ENCODE measurements at places on chromosomes 12 and 14.

GRCh38 chr12:1827826-1828805 lies 7.8 kb downstream of the LRTM2 start:
- DNase-seq, result no peak

- peak; percentile 12 for DNase-seq
Measured at GRCh38 chr14:63881926-63882325, 29.1 kb downstream of the SYNE2 start.

DNA sequence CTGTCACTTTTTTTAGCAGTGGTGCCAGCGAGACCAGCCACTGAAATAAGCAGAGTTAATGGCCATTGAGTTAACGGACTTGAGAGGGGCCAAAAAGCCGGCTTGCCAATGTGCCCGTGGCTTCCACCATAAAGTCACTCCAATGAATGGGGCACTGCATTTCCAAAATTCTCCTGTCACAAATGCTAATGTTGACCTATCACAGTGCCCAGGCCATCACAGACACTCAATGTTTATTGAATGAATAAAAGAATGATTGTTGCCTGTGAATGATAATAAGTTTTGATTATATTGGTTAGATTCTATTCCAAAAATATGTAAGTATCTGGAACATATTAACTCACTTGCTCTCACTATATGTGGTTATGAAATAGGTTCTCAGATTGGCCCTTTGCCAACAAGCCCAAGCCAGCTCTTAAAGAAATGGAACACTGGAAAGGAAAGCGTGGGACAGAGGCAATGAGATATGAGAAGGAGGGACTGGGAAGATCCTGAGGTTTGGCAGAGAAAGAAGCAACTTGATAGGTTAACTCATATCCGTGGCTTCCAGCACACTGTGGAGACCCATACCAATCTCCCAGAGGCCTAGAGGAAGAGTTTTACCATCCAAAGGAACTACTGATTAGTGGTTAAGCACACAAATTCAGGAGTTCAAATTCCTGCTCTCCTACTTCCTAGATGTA lies 108.7 kb downstream of the BTG1 start:
- DNase-seq, result no peak

DNA sequence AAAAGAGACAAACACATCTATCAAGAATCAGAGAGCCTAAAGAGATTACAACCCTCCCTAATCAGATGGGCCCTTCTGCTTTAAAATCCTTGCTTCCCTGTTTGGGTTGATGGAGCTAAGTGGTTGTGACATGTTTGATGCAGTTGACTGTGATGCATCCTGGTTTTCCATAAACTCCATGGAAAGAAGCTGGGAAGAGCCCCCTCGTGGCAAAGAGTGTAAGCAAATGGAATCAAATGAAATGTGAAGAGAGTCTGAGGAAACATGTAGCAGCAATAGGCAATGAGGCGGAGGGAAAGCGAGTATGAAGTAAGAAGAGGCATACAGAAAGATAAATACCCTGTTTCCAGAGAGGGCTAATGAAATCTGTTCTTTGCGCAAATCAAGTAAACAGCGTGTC lies 70.4 kb upstream of the SLCO1C1 start:
- no peak for DNase-seq

GRCh38 chr12:27802511-27802910 lies 22.5 kb upstream of the MANSC4 start:
- no peak for DNase-seq

DNA sequence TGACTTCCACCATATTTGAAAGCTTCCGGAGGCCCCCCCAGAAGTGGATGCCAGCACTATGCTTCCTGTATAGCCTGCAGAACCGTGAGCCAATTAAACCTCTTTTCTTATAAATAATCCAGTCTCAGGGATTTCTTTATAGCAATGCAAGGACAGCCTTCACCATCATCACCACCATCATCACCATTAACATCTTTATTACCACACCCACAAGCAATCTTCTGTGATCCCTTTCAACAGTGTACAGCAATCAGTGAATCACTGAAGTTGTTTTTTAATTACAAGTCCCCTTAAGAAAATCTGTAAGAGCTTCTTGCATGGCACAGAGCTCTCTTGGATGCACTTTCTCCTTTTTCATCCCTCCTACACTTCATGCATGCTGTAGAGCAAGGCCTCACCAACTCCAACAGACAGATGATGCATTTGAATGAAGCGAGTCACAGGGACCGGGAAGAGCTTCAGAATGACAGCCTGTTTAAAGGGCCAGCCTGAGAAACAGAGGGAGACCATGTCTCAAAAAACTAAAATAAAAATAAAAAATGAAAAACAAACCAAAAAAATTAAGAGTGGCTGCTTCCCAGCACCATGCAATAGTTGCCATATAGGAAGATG lies 83.6 kb upstream of the VASH1 start:
- DNase-seq, result no peak

DNA sequence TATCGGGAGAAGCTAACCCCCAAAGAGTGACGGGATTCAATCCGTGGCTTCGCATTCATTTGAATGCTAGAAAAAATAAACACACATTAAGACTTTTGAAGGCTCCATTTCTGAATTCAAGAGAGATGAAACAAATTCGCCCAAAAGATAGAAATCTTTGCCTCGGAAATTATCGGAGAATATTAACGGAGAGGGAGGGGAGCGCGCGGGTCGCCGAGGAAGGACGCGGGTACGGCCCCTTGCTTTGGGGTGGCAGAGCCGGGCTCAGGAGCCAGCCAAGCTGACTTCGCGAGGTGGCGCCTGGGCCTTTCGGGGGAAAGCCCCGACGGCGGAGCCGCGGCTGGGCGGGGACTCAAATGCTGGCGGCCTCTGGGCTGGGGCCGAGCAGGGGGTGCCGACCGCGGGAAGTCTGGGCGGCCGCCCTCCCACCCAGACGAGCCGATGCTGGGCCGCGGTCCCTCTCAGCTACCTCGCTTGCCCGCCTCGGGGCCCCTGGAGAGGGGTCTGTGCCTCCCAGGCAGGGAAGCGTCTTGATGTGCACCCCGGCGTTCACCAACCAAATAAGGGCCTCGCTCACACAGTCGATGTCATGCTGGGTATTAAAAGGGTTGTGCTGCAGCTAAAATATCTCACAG lies 14.7 kb downstream of the NKX2-1 start:
- no peak for DNase-seq

- DNase-seq, result no peak
Measured at GRCh38 chr14:69882915-69883314, 3.7 kb downstream of the SMOC1 start.

DNA sequence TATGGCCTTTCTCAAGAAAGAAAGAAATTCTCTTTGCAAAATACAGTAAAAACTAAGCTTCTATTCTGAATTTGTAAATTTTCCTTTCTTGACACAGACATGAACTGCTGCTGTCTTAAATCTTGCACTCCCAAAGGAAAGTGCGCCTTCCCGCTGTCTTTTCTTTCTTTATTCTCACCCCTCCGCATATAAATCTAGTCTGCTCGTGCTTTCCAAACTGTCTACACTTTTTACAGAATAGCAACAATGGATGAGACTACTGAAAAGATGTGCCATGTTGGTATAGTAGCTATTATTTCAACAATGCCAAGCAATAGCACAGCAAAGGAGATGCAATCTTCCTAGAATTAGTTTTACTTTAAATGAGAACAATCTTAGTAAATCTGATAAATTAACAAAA lies 328.8 kb upstream of the PDE3A start:
- DNase-seq, result no peak
